ENCODE measurements at places on chromosomes 4 and X. TPM values are rescaled to one million over a fixed set of nuclear protein-coding genes. Genes with fewer than 3 reads are reported as not detected.

- no peak for DNase-seq
Observed at GRCh38 chrX:136493011-136493410, 4.4 kb upstream of the HTATSF1 start.

GRCh38 chr4:1751919-1752283 is 30.6 kb downstream of the TACC3 start:
- DNase-seq: no peak

DNA sequence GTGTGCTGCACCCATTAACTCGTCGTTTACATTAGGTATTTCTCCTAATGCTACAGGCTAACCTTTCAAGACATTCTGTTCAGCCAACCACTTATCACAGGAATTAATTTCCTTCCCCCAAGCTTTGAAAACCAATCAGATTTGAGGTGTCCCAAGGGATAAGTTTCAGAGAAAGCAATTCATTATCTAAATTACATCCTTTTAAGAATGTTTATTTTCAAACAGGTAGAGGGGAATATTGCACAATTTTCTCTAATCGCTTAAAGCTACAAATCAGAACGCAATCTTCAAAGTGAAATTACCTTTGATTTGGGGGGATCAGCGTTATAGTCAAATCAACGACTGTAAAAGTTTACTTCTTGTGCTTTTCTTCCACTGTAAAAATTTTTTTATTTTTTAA is 1.6 kb downstream of the CLOCK start:
- DNase-seq: no peak

GRCh38 chr4:112739442-112739841 is 102.5 kb downstream of the LARP7 start:
- no peak for DNase-seq

- no peak for DNase-seq
Observed at GRCh38 chrX:46310815-46311497, 234.3 kb downstream of the ZNF674 start.

Gene ATOH1
- 34.4 TPM for total RNA-seq

Gene IL21
- not detected for total RNA-seq

DNA sequence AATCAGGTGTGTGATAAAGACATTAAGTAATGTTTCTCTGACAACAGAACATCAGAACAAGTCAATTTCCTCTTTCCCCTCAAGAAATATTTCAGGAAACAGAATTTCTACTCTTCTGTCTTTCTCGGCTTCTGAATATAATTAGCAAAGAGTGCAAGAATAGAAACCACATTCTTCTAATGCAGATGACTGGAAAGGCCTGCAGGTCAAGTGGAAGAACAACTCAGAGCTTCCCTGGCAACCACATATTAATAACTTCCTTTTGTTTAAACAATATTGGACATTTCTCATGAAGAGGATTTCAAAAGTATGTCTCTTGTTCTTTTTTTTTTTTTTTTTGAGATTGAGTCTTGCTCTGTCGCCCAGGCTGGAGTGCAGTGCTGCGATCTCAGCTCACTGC is 225.5 kb downstream of the PARM1 start:
- no peak for DNase-seq

Gene MMGT1
- 23.9 TPM for total RNA-seq

DNA sequence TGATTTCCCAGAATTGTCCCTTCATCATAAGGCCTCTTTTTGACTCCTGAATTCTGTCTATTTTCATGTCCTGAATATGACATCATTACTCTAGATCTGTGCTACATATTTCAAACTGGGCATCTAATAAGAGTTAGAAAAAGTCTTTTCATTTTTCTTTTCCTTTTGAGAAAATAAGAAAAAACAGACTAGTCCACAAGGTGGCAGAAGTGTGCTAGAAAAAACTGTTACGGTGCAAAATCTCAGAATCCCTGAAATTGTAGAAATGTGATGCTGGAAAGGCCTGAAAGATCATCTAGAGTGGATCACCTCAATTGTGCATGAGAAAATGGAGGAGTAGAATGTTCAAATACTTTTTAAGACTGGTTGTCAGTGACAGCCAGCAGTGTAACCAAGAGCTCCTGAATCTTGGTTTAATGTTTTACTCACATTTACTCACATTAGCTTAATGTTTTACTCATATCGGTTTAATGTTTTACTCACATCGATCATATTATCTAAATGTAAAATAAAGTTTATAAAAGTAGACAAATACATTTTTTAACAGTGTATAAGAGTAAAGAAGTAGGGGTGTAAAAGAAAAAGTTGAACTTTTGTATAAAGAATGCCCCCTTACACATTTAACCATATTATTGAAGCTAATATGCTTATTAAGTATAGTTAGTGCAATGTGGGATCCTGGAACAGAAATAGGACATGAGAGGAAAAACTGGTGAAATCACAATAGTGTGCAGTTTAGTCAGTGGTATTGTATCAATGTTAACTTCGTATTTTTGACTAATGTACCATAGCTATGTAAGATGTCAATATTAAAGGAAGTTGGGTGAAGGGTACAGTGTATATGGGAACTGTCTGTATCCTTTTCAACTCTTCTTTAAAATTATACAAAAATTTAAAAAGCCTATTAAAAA is 15.2 kb downstream of the ASB11 start:
- no peak for DNase-seq

GRCh38 chr4:107319386-107319785 is 283.3 kb upstream of the DKK2 start:
- DNase-seq: no peak

DNA sequence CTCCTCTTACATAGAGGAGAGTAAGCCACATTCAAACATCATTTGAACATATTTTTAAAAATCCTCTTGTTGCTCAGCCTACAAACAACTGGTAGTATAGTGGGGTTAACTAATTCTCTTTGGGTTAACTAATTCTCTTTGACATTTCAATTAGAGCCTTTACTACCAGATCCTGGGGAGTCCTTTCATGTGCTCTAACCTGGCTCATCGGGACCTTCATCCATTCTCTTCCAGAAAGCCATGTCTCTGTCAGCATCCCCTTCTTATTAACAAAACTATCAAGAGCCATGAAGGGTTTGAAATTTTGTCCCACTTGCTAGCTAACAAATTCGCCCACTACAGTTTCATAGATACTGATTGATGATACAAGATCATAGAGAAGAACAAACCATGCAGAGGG is 349.8 kb upstream of the PABPC4L start:
- no peak for DNase-seq

Gene FOXR2
- total RNA-seq: not detected

- no peak for DNase-seq
Observed at GRCh38 chrX:124796989-124797388, 450.6 kb downstream of the SH2D1A start.

DNA sequence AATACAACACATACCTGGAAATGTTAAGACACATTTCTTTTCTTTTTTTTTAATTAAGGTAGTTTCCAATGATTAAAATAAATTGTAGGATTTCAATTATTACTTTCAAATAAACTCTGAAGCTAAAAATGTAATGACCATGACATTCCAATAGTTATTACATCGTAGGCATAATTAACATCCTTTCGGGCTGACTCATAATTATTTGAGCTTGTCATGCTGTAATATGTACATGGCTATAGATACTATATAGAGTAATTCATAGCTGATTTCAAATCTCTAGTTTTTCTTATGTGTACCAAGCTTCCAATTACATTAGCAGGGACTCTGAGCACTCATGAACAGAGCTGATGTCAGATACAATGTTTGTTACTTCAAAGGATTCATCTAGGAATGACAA is 125.7 kb upstream of the GABRG1 start:
- no peak for DNase-seq

DNA sequence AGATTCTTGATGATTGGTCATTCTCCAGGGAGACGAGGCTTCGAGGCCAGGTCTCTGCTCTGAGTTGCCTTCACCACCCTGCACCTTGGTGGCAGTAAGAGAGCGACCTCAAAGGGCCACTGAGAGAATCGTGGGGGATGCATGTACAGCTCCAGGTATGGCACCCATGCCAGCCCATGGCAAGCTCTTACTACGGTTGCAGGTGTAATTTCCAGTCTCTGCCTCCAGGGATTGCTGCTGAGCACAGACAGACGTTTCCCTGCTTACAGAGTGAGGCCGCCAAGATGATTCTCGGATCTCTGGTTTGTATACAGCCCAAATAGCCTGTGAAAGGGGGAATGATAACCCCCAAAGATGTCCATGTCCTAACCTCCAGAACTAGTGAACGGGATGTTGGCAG is 16.3 kb upstream of the DRD5 start:
- DNase-seq: peak; percentile 44

DNA sequence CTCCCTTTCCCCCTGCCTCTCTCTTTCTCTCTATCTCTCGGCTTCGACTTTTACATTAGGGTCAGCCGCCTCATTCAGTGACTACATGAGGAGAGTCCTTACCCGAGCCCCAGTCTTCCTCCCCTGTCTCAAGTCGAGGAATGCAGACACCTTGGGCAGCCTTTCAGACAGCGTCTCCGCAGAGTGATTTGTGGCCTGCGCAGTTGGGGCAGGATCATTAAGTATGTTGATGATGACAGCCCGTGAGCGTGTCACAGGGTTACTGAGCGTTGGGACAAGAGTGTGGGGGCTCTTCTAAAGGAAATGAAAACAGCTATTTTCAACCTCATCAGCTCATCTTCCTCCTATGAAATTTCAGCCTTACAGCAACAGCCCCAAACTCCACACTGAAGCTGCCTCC is 312.1 kb upstream of the GATB start:
- DNase-seq: no peak

Gene ERCC6L
- 1.7 TPM for total RNA-seq

Gene PDLIM3
- 5.0 TPM for total RNA-seq

- peak; percentile 94 for DNase-seq
Observed at GRCh38 chr4:140150886-140151698, 2.9 kb downstream of the MAML3 start.

DNA sequence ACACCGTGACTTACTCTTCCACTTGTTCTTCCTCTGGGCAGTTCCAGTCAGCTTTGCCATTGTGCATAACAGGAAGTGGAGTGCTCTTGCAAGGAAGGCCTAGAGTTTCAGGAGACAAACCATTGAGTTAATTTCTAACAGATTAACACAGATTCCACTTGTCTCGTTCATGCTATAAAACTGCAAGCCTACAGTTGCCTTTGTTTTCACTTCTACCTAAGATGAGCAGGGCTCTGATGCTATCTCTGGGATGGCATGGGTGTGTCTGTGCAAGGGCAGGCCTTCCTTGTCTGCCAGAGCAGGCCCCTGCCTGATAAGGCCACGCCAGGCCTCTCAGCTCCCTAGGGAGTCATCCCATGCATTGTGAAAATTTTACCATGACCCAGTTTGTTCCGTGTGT is 67.7 kb upstream of the PGRMC2 start:
- DNase-seq: peak; percentile 27

Gene VCX3B
- total RNA-seq: not detected

Gene YTHDC1
- 67.6 TPM for total RNA-seq

DNA sequence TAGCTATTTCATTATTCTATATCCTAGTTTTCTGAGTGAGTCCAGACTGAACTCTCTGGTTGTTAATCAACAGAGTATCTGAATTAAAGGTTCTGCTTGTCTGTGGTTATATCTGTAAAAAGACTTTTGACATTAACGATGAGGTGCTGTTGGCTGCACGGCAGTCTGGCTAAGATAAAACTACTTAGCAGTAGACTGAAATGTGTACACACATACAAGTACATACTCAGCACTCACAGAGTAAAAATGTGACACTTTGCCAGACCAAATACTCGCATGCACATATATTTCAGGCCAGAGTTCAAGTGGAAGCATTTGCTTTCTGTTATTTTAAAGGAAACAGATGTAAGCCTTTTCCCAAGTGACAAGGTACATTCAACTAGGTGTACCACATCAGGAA is 80.5 kb downstream of the PRDM5 start:
- no peak for DNase-seq

Gene PAGE4
- not detected for total RNA-seq

Gene CT45A3
- total RNA-seq: not detected

GRCh38 chrX:148592595-148592994 is 92.2 kb downstream of the AFF2 start:
- DNase-seq: no peak

DNA sequence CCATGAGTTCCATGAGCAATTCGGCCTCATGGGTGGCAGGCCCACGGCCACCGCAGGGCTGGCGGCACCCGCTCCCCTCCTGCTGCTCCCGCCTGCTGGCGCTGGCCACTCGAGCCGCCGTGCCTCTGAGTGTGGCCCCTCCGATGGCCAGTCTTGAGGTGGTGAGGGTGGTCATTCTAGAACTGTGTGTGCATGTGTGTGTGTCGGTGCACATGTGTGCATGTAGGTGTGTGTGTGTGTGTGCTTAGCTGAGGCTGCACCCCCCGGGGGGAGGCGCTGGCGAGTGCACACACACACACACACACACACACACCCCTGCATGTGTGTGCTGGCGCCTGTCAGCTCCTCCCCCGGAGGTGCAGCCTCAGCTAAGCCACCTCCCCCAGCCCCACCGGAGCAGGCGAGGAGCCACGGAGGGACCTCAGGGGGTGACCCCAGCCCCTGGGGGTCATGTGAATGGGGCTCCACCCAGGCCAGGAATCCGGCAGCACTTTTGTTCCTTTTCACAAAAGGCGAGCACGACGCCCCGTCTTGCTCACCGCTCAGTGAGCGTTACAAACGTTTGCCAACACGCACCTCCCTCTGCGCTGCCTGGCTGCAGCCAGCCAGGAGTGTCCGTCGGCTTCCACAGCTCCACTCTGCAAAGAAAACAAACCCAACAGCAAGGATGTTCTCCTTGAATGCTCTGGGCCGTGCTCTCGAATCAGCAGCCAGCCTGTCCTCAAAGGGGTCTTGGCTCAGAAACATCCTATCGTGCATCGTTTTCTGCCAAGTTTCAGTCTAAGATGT is 29.9 kb downstream of the FGFRL1 start:
- no peak for DNase-seq

GRCh38 chr4:183416879-183417755 is 27.3 kb upstream of the CDKN2AIP start:
- no peak for DNase-seq

DNA sequence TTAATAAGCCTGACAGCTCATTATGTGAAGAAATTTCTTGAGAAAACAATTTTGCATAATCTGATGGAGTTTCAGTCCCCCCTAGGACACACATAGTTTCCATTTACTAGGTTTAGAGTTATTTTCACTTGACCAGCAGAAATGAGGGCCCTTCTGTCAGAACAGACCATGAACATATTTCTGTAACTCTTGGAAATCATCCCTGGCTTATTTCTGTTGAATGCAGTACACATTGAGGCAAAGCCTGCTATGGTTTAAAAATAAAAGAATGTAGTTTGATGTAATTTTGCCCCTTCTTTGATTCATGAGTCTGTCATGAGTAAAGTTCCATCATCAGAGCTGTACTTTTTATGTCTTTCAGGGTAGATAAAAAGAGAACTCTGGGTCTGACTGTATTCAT is 104.6 kb upstream of the ETNPPL start:
- no peak for DNase-seq

GRCh38 chr4:138916763-138917162 is 98.8 kb upstream of the NOCT start:
- DNase-seq: no peak

DNA sequence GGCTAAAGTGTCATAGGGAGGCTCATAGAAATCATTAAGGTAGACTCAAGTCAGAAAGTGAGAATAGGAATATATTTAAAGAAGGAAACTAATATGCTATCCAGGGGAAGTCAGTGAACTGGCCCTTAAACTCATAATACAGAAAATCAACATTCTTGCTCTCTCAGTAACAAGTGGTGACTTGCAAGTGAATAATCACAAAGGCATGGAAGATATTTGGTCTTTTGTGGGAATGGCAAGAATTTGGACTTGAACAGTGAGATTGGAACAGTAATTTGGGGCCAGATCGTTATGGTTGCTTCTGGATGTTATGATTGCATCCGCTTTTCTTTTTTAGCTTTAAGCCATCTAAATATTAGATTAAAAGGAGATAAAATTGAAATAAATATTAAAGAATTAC is 103.8 kb downstream of the TBC1D19 start:
- DNase-seq: no peak

Data from colonic mucosa (tissue), 4 donors.